ENCODE measurements at places on chromosomes 6 and 20.

- no peak for DNase-seq
Measured at GRCh38 chr20:62617711-62618483, 24.4 kb upstream of the SLCO4A1 start.

GRCh38 chr20:32580970-32581838, 3.9 kb downstream of the NOL4L start:
- DNase-seq: no peak

- DNase-seq: no peak
Measured at GRCh38 chr20:33490023-33490933, at the start of gene CBFA2T2. TSS of gene CBFA2T2 (plus strand) at chr20:33490096. CDS start at chr20:33490268, 172 bp downstream.

DNA sequence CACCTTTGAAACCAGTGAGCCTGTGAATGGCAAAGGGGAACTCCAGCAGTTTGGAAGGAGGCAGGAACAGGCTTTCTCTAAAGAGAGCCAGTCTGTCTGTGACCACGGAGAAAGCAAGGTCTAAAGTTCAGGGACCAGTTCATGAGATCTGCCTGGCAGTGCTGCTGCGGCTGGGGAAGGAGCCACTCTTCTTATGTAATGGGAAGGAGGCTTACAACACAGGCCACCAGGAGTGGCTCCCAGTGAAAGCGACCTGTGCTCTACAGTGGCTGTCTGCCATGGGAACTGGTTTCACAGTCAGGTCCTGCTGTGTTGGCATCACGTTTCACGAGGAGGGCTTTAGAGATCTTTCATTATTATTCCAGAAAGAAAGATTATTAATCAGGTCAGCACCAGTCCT, 291.9 kb upstream of the PRDM1 start:
- DNase-seq: no peak

DNA sequence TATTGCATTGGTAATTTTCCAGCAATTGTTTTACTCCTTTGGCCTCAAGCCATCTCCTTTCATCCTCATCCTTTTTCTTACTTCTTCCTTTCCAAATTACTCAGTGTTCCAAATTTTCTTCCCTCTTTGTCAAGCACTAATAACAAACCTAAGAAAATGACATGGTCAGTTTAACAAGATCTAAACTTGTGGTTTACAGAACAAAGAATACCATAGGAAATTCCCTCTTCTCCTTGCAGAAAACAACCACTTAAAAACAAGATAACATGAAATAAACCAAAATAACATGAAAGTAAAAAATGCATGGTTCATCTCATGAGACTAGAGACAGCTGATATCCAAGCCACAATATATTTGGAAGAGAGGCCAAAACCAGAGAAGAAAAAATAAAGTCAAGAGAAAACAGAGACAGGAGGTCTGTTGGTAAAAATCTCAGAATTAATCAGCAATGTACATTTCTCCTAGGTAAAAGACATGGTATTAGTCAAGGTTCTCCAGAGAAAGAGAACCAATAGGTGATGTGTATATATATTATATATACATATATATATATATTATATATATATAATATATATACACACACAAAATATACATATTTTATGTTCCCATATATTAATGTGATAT, 51.0 kb upstream of the SENP6 start:
- DNase-seq: no peak

- no peak for DNase-seq
Measured at GRCh38 chr6:144405163-144405562, 120.0 kb downstream of the UTRN start.

- DNase-seq: no peak
Measured at GRCh38 chr20:56437196-56437960, 25.3 kb downstream of the CASS4 start.

DNA sequence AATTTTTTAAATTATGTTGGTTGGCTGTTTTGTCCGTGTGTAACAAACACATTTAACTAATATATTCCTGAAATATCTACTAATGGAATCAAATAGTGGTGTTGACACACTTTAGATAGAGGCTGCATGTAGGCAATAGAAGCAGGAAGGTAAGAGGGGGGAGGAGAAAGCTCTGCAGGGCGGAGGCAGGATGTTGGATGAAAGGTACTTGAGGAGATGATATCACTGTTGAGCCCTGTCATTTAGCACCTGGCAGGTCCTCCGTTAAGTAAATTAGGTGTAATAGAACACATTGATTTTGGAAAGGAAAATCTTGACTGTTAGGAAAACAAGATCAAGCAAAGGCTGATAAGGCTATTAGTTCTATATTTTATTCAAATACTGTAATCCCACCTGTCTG, 618.7 kb downstream of the PKHD1 start:
- no peak for DNase-seq

- DNase-seq: no peak
Measured at GRCh38 chr20:49446808-49447207, 35.7 kb downstream of the KCNB1 start.

DNA sequence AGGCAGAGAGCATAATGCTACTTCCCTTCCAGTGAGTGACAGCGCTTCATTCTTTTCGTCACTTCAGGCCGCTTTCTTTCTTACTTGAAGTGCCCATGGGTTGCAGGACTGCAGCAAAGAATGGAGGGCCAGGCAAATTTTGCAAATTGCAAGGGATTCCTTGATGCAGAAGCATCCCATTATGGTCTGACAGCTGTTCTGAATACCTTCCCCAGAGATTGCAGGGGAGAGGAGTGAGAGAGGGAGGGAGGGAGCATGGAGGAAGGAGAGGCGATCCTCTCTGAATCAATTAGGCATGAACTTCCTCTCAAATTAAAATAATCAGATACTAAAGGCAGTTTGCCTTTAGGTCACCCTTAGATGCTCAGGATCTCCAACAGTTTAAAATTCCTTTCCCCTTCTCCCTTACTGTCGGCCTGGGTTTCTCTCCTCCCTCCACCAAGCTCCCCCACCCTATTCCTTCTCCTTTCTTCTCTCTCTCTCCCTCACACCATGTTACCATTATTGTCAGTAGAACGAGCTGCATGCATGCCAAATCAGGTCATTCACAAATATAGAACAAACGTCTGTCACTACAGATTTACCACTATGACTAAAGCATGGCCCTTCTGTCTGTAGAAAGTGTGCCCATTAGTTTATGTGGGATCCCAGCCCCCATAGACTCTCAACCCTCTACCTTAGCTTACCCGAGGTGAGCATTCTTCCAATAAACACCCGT, 289.2 kb downstream of the CD83 start:
- DNase-seq: no peak

DNA sequence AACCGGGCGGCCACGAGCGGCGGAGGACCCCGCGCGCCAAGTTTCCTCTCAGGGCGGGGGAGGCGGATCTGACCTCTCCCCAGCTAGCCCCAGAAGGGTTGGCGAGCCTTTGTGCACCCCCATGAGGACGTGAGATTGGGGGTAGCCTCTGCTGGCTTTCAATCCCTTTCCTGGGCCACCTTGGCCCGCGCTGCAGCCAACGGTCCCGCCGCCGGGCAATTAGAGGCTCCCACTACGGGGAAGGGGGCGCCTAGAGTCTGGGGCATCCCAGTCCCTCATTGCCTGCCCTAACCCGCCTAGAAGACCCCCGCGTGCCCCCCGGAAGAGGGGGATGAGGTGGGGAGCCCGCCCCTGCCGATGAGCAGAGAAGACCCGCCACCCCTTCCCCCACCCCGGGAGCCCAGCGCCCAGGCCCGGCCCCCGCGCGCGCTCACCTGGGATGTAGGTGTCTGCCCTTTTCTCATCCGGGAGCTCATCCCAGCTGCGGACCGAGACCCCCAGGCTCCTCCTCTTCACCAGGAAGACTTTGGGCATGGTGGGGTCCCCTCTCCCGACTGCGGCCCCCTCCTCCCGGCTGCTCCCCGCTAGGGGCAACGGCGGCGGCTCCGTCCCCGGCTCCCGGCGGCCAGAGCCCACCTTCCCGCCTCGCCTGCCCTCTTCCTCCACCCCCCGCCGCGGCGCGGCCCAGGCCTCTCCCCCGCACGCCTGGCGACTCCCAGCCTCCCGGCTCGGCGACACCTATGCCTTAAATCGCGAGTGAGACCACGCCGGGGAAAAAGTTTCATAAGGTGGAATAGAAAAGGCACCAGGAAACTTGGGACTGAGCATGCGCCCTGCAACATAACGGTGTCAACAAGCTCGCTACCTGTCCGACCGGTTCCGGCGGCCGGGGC, at the start of gene OVOL2:
OVOL2 (minus strand) TSS at position 816 of the 893 bp plus-strand sequence; CDS start at position 534, 282 bp downstream.
- DNase-seq: no peak

- no peak for DNase-seq
Measured at GRCh38 chr6:92586236-92586977, 833.0 kb downstream of the EPHA7 start.

GRCh38 chr6:81487489-81487888, 265.0 kb downstream of the TENT5A start:
- DNase-seq: no peak

DNA sequence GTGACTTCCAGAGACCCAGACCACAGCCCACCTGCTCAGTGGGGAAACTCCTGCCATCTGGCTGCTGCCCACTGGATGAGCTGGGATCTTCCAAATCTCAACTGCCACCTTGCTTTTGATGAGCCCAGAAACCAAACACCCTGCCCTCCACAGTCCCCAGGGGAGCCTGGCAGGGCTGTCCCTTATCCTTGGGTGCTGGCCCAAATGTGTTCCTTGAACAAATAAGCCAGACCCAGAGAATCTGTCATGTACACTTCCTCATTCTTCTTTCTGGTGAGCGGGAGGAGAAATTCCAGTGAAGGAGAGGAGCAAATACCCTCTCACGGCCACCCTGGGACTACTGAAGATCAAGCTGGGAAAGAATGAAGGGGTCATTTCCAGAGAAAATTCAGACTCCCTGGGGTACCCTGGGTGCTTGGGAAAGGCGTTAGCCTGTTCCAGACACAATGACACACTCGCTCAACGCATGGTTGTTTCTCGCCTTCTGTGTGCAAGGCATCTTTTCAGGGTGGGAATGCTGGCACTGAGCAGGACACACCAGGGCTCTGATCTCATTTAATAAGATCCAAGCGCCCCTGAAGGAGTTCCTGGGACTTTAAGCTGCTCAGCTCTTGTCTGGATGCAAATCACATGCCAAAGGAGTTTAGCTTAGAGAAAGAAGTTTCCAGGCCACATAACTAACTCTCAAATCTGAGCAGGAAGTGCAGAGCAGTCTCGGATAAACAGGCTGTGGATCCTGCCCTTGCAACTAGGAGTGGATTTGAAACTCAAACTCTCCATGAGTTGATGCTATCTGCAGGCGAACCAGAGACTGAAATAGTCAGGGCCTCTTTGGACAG, 38.5 kb downstream of the PXDC1 start:
- no peak for DNase-seq

GRCh38 chr6:37675606-37676005, 22.1 kb downstream of the MDGA1 start:
- no peak for DNase-seq
